ENCODE measurements at places on chromosomes 4 and X.

DNA sequence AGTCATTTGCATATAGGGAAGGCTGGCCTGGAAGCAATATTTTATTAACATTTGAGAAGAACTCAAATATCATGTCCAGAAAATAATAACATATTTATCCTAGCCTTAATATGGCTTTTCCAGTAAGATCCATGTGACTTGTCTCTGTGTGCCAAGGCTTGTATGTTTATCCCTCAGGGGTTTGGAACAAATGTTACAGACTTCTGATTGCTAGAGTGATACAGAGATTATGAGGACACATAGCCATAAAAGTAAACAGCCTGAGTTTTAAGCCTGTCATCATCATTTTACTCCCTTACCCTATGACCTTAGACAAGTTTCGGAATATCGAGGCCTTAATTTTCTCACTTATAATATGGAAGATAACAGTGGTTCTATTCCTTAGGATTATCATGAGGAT is 338.1 kb downstream of the GPAT3 start:
- DNase-seq: no peak

DNA sequence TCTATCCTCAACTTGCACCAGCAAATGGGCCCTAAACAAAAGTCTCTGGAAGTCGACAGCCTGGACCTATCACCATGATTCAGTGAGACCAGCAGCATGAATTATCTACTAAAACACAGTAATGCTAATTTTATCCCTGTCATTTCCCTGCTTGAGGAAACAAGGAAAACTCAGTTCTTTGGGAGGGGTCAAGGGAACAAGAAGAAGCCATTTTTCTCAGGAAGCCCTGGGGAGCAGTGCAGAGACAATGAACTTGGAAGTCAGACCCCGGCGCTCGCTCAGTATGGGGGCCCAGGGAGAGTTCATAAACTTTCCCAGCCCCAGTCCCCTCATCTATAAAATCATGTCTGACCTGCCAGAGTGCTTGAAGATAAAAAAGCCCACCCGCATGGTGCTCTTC is 50.4 kb downstream of the DCTD start:
- DNase-seq: no peak

- DNase-seq: no peak
Observed at GRCh38 chr4:142088906-142089305, 452.5 kb downstream of the IL15 start.

DNA sequence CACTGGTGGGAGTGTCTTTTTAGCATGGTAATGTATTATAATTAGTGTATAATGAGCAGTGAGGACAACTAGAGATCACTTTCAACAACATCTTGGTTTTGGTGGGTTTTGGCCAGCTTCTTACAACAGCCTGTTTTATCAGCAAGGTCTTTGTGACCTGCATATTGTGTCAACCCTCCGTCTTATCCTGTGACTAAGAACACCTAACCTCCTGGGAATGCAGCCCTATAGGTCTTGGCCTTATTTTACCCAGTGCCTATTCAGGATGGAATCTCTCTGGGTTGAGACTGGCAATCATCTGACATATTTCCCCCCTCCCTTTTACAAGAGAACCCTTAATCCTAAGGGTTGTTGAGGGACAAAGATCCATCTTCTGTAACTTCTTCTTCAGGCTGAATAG is 21.9 kb upstream of the ADH4 start:
- DNase-seq: no peak

GRCh38 chr4:29551821-29552220 is 1168.3 kb upstream of the PCDH7 start:
- DNase-seq: no peak

DNA sequence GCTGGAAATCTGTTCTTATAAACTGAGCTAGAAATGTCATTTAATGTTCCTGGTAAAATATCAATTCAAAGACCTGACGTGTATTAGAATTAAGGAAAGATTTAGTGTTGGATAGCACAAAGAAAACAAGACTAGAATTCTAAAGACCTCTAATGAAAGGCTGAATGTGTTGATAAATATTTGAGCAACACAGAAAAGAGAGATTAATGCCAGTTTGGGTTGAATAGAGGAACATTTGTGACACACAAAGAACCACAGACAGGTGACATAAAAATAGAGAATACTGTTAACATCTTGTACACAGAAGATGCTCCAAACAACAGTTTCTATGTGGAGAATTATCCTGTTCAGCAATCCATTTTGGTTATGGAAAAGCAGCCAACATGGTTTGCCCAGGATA is 222.1 kb upstream of the GALNT7 start:
- DNase-seq: no peak

DNA sequence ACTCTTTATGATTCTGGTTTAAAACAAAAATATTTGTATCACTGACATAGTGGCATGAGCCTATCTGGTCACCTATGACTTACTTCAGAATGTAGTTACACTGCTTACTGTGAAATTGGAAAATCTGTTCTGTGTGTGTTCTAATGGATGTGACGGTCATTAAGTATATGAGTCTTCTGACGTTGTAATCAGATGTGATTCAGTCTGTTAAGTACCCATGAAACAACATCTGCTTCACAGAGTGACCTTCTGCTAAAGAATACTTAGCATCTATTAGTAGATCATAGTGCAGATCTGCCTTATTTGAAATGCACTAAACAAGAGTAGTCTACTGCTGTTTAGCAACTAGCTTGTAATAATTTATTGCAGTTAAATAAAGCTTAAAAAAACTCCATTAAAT is 317.1 kb downstream of the DCTD start:
- DNase-seq: no peak

DNA sequence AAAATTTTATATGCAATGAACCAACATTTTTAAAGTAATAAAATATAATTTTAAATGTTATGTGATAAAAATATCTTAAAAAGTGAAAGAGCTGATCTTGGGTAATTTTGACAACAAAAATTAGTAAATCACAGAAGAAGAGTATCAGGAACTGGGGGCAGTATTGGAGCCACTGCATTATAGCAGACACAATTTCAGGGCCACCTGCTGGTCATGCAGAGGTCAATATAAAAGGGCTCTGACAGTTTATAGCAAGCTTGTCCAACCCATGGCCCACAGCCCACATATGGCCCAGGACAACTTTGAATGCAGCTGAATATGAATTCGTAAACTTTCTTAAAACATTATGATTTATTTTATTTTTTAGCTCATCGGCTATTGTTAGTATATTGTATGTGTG is 13.0 kb upstream of the LEF1 start:
- DNase-seq: no peak

DNA sequence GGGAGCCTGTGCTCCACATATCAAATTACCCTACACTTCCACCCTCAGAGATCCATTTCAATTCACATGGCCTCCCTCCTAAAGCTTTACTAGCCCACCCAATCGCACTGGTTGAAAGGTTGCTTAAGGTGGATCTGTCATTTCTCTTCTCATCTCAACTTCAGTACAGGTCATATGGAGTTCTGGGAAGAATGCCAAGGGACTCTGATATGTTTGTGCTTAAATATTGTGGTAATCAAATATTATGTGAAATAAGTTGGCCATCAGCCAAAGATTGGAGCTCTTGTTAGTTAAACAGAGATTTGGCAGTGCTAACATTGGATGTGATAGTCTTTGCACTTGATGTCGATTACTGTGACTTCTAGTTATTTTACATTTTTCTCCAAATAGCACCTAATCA is 20.5 kb downstream of the SEPTIN6 start:
- no peak for DNase-seq

DNA sequence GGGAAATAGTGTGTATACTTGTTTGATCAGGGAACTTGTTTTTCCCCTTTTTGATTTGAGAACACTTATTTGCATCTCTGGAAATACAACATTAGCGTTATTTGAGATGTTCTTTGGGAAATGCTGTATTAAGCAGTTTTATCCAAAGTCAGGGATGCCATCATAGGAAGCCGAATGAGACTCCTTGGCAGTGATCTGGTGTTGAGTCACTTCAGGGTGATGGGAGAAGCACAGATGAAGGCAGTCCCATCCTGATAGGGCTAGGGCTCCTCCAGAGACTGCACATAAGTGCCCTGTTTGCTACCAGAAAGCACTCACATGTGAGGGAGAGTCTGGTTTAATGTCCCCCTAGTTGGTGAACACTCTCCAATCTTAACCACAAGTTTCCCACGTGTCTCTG is 62.3 kb downstream of the IL1RAPL1 start:
- DNase-seq: no peak

Measured in suppressor macrophage (primary cell).